ENCODE measurements at places on chromosomes 1 and 21.

- no peak for DNase-seq
These were observed 16.4 kb downstream of the COL9A2 start for GRCh38 chr1:40300651-40301050.

GRCh38 chr1:158818560-158818959, 12.6 kb upstream of the MNDA start:
- DNase-seq: no peak

GRCh38 chr1:44842862-44843655, at the start of gene PTCH2:
Gene PTCH2 (minus strand): TSS chr1:44843253. CDS start chr1:44842932, 321 bp downstream.
- DNase-seq: peak; percentile 27

DNA sequence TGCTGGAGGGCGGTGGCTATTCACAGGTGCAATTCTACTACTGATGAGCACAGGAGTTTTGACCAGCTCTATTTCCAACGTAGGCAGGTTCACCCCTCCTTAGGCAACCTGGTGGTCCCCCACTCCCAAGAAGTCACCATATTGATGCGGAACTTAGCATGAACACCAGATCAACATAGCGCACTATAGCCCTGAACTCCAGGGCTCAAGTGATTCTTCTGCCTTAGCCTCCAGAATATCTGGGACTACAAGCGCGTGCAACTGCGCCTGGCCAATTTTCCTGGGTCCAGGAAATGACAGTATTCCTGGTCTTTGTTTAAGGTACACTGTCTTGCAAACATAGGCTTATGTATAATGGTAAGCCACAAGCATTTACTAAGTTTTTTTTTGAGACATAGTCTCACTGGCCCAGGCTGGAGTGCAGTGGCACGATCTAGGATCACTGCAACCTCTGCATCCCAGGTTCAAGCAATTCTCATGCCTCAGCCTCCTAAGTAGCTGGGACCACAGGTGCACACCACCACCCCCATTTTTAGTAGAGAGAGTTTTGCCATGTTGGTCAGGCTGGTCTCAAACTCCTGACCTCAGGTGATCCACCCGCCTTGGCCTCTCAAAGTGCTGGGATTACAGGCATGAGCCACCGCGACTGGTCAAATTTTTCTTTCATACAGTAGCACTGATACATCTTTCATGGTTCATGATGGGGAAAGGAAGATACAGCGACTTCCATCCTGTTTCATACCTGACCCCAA, 12.6 kb downstream of the MCL1 start:
- peak; percentile 31 for DNase-seq

DNA sequence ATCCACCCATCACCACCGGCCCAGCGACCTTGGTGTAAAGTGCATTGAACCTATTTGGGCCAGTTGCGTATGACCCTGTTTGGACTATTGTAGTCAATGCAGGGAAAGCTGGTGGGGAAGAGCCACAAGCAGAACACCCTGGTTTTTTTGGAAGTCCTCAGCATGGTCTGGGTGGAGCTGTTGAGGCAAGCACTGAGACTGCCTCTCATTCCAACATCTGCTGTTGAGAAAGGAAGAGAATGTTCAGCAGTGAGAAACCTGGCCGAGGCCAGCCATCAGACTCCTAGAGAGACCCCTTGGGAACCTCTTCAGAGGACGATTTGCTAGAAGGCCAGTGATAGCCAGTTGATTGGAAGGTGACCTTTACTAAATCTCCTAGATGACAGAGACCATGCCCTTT, 183.0 kb downstream of the ZZZ3 start:
- no peak for DNase-seq

GRCh38 chr1:232765542-232765941, 39.7 kb upstream of the MAP10 start:
- DNase-seq: no peak

GRCh38 chr1:223344491-223344890, 19.5 kb downstream of the SUSD4 start:
- DNase-seq: no peak

DNA sequence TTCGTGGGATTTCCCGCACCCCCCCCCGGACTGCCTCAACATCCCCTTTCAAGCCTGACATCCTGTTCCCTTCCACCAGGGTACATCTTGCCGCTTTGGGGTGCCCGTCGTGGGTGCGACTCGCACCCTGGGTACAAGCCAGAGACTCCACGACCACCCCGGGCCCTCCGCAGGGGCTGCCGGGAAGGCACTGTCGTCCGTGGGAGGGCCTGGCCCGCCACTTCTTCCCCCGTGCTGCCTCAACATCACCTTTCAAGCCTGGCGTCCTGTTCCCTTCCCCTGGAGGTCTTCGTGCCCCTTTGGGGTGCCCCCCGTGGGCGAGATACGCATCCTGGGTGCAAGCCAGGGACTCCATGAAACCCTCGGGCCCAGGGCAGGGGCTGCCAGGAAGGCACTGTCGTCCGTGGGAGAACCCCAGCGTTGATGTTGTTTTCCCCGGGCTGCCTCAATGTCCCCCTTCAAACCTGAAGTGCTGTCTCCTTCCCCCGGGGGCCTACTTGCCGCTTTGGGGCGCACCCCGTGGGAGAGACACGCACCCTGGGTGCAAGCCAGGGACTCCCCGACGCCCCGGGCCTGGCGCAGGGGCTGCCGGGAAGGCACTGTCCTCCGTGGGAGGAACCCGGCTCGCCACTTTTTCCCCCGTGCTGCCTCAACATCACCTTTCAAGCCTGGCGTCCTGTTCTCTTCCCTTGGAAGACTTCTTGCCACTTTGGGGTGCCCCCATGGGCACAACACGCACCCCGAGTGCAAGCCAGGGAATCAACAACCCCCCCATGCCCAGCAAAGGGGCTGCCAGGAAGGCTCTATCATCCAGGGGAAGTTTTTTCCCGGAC, 138.6 kb downstream of the LIPI start:
- no peak for DNase-seq

DNA sequence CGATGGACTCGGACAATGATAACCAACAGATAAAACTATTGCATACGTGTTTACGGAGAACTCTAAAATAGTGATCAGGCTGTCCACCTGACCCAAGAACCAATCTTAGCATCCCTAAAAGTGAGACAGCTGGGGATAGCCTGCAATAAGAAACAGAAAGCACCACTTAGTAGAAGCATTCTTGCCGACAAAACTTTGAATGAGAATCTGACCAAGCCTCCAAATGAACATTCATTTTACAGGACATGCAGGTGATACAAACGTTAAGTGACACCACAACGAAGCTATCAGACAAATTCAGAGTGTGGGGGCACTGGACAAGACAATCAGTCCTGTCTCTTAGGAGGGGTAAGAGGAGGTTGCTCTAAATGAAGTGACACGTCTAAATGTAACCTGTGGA, 1.2 kb downstream of the PSMG1 start:
- no peak for DNase-seq

- DNase-seq: no peak
These were observed 84.1 kb upstream of the PRDX6 start for GRCh38 chr1:173392895-173393658.

DNA sequence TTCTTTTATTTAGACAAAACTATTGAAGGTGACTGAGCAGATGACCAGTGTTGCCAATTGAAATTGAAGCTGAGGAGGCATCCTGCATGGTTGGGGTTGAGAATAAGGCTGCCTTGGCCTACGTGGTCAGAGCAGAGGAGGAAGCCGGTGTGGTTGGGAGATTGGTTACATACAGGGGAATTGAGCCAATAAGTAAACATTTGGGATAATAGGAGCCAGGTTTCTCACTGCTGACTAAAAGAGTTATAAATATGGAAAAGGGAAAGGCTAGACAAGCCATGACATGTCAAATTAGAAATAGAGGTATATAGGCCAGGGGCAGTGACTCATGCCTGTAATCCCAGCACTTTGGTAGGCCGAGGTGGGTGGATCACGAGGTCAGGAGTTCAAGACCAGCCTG, 15.8 kb downstream of the SNX7 start:
- no peak for DNase-seq

- no peak for DNase-seq
These were observed 31.9 kb downstream of the MAP10 start for GRCh38 chr1:232837087-232837486.

DNA sequence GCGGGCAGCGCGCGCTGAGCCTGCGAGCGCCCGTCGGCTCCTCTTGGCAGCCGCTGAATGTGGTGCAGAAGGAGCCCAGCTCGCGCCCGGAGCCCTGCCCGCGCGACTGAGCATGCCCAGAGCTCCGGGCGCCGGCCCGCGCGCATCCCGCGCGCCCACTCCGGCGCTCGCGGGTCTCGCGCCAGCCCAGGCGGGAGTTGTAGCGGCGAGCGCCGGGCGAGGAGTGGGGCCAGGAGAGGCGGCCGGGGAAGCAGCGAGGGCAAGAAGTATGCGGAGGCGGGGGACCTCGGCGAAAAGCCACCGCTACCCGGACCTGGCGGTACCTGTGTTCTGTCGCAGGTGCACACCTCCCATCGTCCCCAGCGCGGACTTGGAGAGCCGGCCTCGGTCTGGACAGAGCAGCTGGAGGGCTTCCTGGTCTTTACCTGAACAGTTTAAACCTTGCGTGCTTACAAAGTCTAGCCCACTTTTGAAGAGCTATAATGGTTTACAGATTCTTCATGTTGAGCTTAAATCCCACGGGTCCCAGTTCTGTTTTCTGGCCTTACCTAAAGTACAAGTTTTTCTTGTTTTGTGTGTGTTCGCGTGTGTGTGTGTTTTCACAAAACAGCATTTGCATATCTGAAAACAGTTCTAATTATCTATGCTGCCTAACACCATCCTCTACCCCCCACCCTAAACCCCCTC, at the start of gene DDAH1:
Gene DDAH1, minus strand, starts transcription at position 61 of the 687 bp plus-strand sequence. CDS start 114 bp downstream, outside the sequence.
- no peak for DNase-seq

DNA sequence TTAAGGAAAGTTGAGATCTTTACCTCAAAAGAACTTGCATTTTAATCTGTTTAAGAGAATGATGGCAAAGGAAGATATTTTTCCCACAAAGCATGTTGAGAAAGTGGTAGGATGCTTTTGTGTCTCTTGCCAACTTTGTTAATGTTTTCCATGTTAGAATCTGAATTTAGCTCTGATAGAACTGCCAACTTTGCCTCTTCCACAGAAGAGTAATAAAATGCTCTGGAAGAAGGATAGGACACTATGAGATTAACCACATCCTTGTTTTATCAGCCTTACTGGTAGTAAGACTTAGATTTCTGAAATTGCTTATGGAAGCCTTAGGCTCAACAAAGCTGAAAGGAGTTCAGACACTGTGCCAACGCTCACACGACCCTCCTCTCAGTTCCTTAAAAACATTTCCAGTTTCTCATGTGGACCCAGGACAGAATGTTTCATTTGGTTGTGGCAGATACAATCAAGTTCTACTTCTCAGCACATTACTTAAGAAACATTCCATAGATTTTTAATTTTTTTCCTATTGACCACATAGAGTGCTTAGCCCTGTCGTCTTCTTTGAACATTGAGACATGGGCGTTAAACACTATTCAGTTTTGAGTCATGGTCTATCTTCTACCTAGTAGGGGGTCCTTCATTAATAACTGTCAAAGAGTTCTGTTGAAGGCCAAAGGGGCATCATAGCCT, 59.0 kb downstream of the MTR start:
- no peak for DNase-seq

- no peak for DNase-seq
These were observed at the start of gene NKAIN1 for GRCh38 chr1:31239653-31240241. Gene NKAIN1 (minus strand): TSS chr1:31239887. CDS start chr1:31239547, 340 bp downstream.

DNA sequence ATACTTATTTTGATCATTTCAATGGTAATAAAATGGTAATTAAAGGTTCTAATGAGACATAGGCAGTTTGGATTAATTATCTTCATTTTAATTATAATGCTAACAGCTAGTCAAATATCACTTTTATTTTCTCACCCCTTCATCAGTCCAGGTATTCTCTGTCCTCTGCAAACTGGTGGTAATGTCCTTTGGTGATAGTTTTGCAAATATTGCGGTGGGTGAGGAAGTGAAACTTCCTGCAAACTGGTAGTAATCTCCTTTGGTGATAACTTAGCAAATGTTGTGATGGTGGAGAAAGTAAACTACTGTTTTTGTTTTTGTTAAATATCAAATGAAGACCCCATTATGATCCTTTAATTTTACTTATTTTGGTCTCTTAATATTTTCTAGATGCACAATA, 209.0 kb downstream of the AMY1C start:
- DNase-seq: no peak

GRCh38 chr1:226670073-226670472, 69.0 kb downstream of the ITPKB start:
- no peak for DNase-seq

DNA sequence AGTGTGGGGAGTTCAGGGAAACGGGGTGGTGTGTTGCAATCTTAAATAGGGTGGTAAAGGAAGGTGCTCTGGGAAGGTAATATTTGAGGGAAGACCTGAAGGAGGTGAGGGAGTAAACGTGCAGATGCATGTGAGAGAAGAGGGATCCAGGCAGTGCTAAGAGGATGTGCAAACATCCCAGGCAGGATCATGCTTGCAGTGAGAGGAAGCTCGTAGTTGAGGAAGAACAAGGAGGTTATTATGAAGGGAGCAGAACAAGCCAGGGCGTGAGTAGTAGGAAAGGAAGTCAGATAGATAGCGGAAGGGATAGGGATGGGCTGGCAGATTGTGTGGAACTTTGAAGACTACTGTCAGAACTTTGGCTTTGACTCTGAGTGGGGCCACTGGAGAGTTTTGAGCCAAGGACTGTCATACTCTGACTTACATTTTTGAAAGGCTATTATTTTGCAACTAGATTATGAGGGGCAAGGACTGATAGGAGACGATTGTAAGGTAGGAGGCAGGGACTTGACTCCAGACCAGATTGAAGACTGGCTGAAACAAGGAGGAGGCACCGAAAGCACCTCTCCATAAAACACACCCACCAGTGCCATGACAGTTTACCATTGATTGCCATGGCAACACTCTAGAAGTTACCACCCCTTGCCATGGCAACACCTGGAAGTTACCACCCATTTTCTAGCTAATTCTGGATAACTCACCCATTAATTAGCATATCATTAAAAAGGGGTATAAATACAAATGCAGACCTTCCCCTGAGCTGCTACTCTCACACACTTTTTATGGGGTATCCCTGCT, 67.0 kb downstream of the XCL2 start:
- no peak for DNase-seq

- no peak for DNase-seq
These were observed 75.7 kb downstream of the PHTF1 start for GRCh38 chr1:113683384-113684152.

GRCh38 chr1:60367532-60367931, 294.0 kb upstream of the C1orf87 start:
- DNase-seq: no peak

DNA sequence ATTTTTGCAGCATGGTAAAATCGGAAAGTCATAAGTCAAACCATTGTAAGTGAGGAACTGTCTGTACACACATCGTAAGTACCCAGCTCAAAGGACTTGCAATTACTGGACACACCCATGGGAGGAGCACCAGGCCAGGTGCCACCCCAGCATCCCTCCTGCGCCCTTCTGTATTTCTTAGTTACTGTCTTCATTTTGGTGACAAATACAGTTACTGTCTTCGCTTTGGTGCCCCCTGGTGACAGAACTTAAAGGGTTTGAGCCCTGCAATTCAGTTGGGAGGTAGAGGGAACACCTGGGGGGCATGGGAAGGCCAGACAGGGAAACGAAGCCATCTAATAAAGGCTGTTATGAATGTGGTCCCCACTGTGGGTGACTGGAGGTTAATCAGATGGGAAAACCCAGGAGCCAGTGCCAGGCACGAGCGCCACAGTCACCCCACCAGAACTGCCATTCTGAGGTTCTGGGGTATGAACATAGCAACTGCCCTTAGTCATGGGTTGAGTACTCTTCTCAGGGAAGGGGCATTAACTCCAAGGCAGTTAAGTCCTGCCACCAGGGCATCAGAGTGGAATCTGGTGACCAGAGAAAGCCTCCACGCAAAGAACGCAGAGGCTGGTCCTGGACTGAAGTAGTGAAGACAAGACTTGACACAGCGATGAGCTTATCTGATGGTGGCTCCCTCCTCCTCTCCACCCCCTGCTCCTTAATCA, 612.9 kb downstream of the PTPRU start:
- peak; percentile 37 for DNase-seq

GRCh38 chr1:25624156-25624555, 7.6 kb downstream of the MAN1C1 start:
- peak; percentile 41 for DNase-seq

GRCh38 chr1:20194757-20195461, 8.6 kb upstream of the PLA2G2C start:
- peak; percentile 74 for DNase-seq

All from CD4-positive, alpha-beta T cell treated with Interleukin-10 for 1 hour (primary cell).